ENCODE measurements at places on chromosomes 1 and 21.

DNA sequence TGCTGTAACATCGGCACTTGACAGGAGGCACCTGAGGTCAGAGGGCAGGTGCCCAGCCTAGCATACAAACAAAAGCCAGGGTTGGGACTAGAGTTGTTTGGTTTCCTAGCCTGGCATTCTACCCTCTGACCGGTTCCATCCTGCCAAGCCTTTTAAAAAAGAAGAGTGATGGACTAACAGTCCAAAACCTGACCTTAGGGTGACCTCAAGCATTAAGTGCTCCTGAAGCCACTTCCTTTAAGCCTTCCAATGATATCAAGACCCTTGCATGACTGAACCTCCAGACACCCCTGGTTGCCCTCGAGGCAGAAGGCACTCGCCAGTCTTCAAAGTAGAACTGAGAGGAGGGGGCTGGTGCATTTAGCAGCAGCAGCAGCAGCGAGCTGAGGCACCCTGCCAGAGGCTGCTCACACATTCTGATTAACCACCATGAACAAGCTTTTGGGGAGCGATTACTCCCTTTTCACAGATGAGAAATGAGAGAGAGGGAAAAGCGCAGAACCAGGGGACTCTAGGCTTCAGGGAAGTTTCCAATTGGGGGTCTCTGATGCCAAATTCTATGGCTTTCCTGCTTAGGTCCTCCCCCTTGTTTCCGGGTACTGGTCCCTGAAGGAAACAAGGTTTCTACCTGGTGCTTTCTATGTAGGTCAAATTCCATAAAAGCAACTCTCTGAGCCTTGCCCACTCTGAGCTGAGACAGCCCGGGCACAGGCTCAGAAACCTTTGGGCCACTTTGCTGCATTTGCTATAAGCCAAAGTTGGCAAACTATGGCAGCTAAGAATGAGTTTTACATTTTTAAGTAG, 9.2 kb downstream of the SLC2A1 start:
- DNase-seq, result no peak

GRCh38 chr1:65255035-65255655, 54.2 kb upstream of the DNAJC6 start:
- DNase-seq, result no peak

DNA sequence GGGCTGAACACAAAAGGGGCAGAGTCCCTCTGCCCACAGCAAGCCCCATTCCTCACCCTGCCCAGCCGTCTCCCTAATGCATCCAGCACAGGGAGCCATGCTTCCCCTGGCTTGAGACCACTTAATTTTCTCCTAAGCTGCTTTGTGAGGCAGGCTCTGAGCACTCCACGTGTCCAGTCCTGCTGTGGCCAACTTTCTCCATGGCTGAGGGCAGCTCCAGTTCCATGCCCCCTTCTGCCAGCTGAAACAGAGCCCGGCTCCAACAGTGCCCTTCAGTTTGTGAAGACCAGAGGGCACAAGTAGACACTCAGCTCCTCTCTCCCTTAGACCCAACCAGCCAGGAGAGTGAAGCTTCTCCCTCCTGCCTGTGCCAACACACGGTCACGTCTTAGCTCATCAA, 33.8 kb downstream of the PLEKHA6 start:
- no peak for DNase-seq

DNA sequence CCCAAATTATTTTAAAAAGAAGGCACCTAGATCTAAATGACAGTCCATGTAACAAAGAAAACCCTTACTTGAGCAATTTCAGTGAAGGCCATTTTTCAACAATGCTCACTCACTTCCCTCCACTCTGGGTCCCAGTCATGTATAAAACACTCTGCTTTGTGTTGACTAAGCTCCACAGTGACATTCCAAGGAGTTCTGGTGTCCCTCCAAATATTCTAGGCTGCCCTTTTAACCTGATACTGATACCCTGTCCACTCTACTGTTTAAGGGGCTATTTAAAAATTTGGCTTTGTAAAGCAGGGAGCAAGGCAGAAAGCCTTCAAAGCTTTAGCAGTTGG, 73.6 kb downstream of the GNG12 start:
- no peak for DNase-seq

DNA sequence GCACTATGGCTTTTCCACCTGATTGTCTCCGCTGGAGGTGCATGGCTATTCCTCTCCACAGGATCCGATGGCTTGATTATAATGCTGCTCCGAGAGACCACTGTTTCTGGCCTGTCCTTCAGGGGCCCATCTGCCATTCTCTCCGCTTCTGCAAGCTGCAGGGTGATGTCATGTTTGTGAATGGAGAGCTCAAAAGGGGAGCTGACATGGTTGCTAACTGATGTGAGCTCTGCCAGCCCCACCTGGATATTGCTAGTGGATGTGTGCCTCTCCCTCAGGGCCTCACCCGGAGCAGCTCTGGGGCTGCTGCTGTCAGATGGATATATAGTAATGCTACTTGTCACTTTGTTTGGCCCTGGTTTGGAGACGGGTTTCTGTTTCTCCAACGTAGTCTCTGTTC, 72.3 kb downstream of the KDM1A start:
- no peak for DNase-seq

DNA sequence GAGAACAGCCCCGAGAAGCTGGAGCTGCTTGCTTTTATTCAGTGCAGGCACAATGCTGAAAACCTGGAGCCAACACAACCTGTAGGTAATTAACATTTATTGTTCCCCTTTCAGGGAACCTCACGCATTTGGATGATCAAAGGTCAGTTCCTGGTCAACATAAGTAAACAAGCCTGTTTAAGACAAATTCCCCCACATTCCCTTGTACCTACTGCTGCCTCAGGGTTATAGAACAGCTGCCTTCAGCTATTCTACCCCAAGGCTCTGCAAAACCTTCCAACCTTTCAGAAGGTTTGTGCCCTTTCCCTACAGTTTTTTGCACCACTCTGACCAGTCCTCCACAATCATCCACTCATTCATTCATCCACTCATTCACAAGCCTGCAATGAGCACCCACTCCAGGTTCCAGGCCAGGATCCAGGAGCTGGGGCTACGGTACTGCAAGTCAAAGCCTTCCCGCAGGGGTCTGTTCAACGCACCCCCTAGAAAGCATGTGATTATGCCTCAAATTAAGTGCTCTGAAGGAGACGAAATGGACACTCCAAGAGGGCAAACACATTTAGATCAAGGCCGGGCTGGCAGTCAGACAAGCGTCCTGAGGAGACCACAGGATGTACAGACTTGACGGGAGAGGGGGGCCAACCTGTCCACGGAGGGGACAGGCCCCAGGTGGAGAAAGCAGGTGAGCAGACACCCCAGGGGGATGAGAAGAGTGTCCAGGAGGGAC, 683.9 kb downstream of the MATN1 start:
- DNase-seq, result no peak

GRCh38 chr1:109787845-109788601, 24.3 kb upstream of the EPS8L3 start:
- no peak for DNase-seq

DNA sequence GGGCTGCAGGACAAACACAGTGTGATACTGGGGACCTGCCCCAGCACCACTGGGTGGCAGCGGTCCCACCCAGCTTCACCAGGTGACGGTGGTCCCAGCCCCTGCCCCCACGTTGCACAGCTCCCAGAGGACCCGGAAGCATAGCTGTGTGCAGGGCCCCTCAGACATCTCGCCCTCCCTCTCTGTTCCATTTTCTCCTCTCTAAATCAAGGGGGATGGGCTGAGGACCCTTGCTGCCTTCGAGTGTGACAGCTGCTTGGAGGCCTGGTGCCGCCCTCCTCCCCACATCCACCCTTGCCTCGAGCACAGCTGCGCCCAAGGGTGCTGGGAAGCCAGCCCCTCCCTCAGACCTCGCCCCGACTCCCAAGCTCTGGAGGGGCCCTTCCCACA, 16.1 kb upstream of the LRRC3 start:
- DNase-seq, result no peak

GRCh38 chr1:5456090-5456811, 536.0 kb downstream of the NPHP4 start:
- DNase-seq, result no peak

- DNase-seq, result no peak
These were observed 94.1 kb downstream of the SIK1 start for GRCh38 chr21:43332861-43333297.

DNA sequence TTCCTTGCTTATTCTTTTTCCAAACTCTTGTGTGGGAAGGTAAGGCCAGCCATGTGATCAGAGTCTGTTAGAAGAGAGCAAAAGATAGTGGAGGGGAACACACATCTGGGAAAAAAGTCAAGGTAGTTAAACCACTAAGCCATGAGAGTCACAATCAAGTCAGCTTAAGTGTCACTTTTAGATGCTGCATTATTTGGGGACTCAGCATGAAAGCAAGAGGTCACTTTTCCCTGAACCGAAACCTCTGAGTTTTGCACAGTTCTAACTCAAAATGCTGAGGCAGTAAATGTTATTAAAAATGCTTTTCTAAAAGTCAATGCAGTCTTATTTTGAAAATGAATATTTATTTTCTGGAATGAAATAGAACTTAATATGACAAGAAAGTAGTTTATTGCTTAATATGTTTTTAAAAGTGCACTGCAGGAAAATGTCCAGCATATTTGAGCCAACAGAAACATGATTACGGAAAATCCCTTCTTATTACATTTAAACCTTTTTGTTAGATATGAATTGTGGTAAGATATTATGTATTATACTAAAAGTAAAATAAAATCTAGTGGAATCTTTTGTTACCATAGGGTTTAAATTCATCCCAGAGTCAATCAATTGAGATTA, 69.3 kb downstream of the RBM11 start:
- no peak for DNase-seq
